Suppressor macrophage treated with lipopolysaccharide for 1 hour (primary cell): ENCODE measurements at places on chromosomes 2 and 18.

DNA sequence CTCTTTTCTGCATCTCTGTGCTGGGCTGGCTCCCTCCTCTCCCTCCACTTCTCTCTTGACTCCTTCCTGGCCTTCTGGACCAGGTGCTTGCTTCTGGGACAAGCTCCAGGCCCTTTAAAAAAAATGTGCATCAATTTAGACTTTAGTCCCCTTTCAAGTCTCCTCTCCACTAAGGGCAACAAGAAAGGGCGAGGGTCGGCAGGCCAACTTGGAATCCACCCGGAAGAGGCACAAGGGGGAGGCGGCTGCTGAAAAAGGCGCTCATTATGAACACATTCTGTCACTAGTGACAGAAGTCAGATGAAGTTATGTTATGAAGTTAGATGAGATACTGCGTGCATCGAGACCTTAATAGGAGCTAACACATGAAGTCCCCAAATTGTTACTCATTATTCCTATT, 13.6 kb upstream of the RHOB start:
- DNase-seq, result no peak

DNA sequence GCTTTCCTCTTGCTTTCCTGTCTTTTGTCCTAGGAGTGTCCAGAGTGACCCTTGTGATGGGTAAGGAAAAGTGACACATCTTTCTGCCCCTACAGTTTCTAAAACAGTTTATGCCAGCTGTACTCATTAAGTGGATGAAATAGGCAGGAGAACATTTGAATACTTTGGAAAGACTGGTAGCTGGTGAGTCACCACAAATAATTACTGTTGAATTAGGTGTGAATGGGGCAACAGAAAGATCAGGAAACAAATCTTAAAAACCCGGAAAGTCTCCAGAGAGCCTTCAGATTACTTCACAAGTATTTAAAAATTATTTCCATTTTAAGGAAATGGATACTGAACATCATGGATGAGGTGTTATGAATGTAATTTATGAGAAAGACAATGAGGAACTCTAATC, 278.5 kb downstream of the CLIP4 start:
- DNase-seq, result no peak

- DNase-seq, result no peak
These were observed 798.3 kb upstream of the TMEFF2 start for GRCh38 chr2:192993059-192993458.

DNA sequence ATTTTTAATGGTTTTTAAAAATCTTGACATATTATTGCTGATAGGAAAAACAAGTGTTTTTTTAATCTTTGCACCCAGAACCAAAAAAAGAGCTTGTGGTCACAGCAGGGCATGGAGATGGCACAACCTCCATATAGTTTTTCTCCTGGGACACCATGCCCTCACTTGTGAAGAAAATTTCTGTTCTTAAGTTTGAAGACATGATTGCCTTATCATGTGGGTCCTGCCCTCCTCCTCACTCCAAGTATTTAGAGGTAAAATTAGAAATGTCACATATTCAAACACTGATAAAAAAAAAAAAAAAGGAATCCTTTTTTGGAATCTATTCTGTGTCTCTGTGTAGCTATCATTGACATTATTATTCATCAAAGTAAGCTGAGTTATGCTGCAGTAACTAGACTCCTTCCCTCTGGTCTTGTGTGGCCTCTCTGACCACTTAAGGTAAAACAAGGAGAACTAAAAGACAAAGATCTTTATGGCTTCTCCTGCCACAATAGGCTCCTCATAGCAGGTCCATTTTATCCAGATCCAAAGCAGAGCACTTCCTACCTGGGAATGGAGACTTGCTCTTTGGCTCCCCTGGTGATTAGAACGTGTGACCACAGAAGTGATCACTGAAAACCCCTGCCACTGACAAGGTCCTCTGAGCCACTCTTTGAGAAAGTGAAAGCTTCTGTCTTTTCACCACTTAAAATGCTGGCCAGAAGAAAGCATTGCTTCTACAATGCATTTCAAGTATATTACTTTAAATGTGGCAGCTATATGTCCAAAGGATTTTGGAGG, 19.8 kb downstream of the ADD2 start:
- DNase-seq, result no peak

DNA sequence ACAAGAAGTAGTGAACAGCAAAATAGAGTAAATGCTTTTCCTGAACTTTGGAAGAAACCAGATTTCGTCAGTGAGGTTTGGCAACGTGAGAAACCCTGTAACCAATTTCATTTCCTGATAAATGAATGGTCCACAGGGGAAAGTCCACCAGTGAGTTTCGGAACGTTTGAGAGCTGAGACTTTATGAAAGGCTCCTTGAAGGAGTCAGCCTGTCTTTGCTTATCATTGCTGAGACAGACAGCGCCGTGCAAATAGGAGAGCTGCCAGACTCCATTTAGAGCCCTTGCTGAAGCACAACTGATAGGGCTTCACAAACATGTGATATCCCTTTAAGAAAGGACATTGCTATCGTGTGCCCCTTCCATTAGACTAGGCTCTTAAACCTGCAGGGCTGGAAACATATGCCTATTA, 121.8 kb upstream of the SMAD7 start:
- DNase-seq, result peak; percentile 72

DNA sequence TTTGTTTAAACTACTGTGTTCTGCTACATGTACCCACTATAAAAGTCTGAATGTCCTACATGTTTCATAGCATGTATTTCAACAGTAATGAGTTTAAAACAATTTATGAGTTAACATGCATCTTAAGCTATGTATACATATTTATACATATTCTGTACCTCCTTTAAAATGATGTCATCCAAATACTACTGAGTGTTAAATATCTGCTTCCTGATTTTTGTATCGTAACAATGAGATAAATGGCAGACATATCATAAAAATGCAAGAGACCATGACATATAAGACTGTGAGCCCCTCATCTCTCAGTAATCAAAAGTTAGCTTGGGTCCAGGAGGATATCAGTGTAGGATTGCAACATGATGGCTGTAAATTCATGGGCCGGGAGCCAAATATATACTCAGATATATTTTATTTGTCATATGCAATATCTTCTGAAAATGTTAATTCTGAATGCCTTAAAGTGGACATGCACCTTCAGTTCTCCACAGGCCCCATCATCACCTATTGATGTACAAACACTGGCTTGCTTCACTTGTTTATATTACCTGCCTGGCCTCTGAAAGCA, 3.6 kb downstream of the COL5A2 start:
- DNase-seq, result no peak

GRCh38 chr18:10140461-10141282, 226.9 kb downstream of the VAPA start:
- DNase-seq, result peak; percentile 38

DNA sequence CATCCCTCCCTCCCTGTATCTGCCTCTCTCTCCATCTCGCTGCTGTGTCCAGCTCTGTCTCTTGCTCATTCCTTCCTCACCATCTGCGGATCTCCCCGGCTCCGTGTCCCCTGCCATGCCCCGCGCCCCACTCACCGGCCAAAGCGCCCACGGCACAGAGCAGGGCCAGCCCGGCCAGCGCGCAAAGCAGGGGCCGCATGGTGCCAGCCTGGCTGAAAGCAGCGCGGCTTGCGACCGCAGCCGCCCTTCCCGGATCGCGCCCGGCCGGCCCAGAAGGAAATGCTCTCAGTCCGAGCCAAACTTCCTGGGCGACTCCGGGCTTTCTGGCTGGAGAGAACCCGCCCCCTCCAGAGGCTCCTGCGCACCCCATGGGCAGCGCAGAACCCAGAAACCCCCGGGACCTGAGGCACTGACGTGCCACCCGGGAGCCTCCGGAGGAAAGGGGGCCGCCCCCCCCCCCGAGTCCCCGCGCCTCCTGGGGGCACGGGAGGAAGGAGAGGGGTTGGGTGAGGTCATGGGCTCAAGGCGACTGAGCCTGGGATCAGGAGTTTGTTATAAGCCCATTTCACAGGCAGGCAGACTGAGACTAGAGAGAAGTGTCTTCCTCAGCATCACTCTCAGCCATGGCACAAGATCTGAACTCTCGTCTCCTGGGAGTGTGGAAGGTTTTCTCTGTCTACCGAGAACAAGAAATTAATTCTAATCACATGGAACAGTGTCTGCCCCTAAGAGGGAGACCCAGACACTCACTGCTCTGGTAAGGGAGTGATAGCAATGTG, 45.2 kb upstream of the RAB6C start:
- no peak for DNase-seq

- DNase-seq, result no peak
These were observed 49.5 kb upstream of the MRPL33 start for GRCh38 chr2:27721884-27722485.

DNA sequence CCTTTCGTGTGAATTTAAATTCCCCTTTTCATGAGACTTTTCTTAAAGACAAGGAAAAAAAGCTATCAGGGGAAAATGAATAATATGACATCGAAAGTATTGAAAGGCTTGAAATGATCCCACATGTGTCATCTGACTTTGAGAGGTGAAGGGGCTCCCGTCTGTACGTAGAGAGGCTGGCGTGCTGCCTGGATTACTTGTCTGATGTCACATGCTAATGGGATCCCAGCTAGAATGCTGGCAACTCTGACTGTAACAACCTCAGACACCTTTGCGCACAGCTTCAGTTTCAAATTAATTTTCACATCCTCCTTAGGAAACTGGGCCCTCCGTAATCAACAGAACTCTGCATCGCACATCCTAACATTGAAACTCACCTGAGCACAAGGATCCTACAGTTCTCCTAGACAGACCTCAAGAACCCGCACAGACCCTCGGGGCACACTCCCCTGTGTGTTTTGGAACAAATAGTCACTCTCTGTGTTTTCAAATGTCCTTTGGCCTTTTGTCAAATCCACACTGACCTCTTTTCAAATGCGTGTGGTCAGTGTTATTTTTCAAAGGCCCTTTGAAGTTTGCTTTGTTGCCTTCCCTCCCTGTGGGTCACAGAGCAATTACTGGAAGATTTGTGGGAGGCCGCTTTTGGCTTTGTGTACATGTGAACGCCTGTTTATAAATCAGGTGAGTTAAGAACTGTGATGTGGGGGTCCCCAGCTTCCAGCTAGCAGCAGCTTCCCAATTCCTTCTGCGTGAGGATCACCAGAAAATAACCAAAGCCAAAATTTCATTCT, 65.9 kb downstream of the IL1R2 start:
- no peak for DNase-seq

DNA sequence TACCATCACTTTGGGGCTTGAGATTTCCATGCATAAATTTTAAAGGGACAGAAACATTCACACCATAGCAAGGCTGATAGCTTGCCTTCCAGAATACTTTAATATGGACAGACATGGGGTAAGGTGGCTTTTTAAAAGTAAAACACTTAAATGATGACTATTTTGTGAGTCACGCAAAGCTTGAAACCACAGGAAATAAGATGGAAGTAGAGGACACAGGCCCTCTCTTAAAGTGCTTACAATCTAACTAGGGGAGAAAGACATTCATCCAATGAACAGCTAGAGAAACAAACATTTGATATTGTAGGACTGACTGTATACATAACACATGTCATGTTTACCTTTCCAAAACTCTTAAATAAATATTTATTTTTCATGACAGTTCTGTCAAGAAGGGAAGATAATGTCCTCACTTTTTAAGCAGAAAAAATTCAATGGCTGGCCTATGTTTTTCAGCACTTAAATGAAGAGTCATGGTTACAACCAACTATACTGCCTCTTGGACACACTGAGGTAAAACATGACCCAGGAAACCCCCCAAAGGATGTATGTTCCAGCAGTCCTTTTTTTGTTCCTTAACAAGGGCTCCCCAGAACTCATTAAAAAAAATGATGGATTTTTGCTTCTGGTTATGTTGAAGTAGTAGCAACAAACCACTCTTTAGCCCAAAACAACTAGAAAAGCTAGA, 120.0 kb upstream of the RBMS1 start:
- peak; percentile 53 for DNase-seq

DNA sequence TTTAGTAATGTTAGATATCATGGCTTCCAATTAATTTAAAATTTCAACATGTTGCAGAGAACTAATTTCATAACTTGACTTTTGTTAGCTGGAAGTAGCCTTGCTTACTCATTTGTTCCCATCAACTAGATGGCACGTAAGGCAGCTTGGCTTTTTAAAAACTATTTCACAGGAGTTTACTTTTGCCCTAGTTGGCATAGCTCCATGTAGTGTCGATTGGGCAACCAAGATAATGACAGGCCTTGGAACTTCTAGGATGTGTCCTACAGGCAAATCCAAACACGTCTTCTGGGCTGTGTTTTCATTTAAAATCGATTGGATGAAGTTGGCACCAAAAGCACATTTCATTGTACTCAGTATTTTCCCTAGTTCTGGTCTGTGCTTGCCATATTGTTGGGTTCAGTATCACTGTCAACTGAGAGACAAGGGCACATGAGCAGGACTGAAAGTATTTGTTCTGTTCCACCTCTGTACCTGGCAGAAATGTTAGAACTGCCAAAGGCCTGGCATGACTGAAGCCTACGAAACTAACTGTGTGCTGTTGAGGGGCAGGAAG, 29.4 kb downstream of the HADHB start:
- peak; percentile 65 for DNase-seq

DNA sequence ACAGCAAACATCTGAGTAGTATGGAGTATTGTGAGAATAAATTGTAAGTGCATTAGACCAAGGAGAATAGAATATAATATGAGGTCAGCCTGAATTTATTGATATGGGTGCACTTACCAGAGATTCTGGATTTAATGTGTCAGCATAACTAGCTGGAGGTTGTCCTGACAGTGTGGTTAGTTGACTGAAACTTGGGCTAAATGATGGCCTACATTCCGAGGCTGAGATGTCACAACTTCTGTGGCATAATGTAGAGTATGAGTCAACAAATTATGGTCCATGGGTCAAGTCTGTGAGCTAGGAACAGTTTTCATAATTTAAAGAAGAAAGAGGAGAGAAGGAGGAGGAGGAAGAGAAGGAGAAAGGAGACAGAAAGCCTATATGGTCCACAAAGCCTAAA, 127.6 kb downstream of the QPCT start:
- DNase-seq, result peak; percentile 16

DNA sequence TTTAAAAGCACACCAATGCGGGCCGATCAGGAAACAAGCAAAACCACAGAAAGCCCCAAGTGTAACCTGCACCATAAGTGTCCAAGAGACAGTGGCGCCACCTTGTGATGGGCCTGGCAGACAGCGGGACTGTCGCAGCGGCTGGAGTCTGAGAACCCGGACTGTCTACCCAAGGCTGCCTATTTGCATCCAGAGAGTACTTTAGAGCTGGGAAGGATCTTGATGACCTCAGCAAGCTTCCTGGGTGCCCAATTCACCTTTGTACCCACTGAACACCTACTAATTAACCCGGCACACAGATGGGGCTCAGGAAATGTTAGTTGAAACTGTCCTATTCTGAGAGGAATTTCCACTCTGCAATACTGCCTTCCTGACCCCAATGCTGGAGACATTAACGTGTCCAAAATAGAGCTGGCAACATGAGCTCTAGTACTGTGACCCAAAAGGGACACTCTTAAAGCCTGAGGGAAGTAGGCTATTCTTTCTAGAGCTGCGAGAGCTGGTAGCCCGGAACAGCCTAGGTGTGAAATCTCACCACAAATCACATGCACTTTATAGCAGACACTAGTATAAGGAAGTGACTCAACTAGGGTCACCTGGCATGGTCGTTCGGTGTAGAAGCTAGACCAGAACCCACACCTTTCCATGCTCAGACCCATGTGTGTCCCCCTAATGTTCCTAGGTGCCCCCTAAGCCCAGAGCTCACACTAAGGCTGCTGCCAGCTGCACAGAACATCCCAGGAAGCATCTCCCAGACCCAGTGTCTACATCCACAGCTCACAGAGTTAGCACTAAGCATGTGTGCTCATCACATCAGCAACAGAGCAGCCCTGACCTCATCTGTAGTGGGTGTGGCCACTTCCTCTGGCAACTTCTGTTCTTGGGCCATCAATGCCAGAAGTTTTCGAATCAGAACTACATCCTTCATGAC, 25.4 kb downstream of the POLR1A start:
- DNase-seq, result peak; percentile 85

- DNase-seq, result no peak
These were observed 368.7 kb upstream of the RAB6C start for GRCh38 chr2:129610766-129611165.
